ENCODE measurements at places on chromosomes 16 and 17.

DNA sequence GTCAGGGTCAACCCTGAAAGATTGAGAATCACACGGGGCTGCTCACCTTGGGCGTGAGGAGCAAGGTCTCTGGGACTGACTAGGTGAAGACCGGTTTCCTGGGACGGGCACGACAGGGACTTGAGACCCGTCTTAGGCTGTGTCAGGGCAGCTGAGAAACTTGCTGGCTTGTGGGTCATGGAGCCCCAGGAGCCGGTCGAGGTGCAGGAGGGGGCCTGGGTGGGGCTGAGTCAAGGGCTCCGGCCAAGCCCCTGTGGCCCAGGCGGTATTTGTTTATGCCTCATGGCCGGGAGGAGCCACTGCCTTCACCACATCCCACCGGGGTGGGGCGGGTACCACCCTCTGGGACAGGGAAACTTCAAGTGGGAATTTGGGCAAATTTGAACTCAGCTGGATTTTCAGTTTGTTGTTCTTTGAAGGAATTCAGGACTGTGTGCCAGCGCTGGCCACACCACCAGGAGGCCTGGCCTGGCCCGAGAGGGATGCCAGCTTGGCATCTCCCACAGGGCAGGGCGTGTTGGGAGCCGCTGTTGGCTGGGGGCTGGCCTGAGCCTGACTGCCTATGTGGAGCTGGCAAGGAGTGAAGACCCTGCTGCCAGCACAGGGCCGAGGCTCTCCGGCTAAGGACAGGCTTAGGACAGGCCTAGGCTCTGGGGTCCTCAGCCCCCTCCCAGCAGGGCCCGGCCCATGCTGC, 116.1 kb downstream of the METRNL start:
- DNase-seq: peak; percentile 14

DNA sequence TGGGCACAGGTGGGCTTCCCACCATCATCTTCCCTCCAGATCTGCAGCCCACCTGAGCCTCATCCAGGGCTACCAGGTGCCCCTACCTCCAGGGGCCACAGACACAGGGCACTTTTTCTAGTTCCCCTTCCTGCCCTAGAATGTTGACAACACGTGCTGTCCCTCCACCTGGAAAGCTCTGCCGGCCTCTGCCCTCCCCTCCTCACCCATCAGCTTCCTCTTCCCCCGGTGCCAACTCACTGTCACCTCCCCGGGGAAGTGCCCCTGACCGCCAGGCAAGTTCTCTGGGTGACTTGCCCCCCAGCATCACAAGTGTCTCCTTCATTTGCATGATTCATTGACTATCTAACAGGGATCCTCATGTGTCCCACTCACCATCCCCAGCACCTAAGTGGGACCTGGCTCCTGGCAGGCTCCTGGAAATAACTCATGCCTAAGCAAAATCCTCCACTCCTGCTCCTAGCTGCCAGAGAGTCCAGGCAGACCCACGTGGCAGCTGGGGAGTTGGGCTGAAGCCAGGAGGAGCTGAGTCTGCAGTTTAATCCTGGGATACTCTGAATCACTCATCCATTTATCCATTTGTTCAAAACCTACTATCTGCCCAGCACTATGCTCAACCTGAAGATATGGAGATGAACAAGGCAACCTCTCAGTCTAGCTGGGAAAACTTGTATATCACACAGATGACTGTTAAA, 304.4 kb downstream of the FOXL1 start:
- DNase-seq: no peak

DNA sequence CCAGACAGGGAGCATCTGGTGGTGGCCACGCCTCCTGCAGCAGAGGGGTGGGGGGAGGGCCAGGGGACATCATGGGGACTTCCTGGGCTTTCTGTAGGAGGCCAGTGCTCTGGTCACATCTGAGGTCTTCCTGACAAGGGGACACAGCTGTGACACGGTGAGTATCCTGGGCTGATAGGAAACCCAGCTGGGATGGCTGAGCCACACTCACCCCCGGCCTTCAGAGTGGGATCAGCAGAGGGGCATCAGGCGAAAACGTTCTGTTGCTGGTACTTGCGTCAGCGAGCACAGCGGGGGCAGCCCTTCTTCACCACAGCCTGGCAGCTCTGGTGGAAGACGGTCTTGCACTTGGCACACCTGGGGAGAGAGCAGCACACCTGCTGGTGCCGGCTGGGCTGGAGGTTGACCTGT, 122.9 kb upstream of the SMURF2 start:
- no peak for DNase-seq

GRCh38 chr16:15536843-15537242, 102.5 kb downstream of the BMERB1 start:
- DNase-seq: no peak

- no peak for DNase-seq
These were observed 23.4 kb upstream of the JPT2 start for GRCh38 chr16:1654505-1655268.

- DNase-seq: no peak
These were observed 21.4 kb upstream of the SLC46A1 start for GRCh38 chr17:28427371-28427770.

GRCh38 chr16:8486985-8487384, 103.3 kb downstream of the TMEM114 start:
- DNase-seq: no peak

GRCh38 chr16:28511801-28512789, 5.5 kb upstream of the IL27 start:
- DNase-seq: no peak

DNA sequence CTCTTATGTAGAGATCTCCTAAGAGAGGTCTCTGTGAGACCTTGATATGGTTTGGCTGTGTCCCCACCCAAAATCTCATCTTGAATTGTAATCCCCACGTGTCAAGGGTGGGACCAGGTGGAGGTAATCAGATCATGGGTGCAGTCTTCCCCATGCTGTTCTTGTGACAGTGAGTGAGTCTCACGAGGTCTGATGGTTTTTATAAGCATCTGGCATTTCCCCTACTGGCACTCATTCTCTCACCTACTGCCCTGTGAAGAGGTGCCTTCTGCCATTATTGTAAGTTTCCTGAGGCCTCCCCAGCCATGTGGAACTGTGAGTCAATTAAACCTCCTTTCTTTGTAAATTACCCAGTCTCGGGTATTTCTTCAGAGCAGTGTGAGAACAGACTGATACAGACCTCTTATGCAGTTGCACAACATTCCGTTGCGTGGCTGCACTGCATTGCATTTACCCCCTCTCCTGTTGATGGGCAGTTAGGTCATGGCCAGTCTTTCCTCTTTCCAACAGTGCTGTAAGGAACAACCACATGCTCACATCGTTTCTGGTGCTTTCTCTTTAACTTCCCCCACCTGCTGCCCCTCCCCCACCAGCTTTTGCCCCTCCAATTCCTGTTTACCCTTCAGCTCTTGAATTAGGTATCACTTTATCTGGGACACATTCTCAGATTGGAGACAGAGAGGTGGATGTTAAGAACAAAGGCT, 43.6 kb upstream of the MED9 start:
- DNase-seq: peak; percentile 97

DNA sequence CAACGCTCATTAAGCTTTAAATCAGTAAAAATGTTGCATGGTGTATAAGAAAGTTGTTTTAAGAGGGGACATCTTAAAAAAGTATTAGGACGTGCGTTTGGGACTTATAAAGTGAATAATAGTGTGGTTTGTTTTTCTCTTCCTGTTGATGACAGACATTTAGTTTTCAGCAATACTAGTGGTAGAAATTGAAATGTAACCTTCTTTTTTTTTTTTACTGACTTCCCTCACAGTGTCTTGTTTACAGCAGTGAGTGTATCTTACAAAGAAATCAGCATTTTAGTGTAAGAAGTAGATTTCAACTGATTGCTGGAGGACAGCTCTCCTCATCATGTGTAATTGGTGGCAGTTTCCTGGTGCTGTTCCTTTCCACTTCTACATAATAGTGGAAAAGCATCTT, 39.6 kb downstream of the CYLD start:
- DNase-seq: no peak

- DNase-seq: no peak
These were observed 35.0 kb downstream of the BCL7C start for GRCh38 chr16:30858829-30859423.

DNA sequence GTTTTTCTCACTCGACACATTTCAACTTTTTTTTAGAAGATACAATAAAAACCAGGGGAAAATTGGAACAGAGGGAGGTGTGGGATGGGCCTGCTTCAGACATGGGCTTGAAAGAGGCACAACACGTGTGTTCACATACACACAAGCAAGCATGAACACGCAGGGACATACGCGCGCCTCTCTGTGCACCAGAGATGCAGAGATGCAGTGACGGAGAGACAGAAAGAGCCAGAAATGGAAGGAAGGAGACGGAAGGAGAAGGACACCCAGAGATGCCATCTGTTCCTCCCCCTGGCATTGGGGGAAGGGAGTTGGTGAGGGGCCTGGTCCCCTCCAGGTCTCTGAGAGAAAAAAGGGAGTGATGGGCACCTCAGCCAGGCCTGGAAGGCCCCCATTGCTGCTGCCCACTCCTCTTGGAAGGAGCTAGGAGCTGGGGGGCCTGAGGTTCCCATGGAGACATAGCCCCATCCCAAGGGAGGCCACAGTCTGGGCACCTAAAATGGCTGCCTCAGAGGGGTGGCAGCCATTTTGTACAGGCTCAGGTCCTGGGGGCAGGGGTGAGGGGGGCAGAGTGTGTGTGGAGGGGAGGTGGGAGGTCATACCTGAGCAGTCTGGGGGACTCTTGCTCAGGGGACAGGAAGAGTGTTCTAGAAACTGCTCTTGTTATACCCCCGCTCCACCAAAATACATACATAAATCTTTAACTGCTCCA, 3.8 kb upstream of the NEUROD2 start:
- DNase-seq: no peak

DNA sequence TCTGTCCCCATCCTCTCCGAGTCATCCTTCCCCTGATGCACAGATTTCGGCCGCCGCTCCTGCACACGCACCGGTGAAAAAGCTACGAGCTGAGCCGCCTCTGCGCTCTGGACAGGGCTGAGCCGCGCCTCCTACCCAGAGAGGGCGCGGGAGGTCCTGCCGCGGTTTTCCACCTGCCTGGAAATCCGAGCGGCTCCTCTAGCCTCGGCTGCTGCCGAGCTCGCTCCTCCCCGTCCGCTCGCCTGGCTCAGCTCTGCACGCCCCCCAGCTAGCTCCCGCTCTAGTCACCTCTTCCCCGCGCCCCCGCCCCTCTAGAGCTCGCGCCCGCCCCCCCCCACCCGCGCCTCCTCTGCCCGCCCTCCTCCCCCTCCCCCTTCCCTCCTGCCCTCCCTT, 198 bp upstream of the SHISA9 start:
- DNase-seq: no peak

GRCh38 chr17:72363089-72363610, 242.3 kb downstream of the SOX9 start:
- DNase-seq: no peak

DNA sequence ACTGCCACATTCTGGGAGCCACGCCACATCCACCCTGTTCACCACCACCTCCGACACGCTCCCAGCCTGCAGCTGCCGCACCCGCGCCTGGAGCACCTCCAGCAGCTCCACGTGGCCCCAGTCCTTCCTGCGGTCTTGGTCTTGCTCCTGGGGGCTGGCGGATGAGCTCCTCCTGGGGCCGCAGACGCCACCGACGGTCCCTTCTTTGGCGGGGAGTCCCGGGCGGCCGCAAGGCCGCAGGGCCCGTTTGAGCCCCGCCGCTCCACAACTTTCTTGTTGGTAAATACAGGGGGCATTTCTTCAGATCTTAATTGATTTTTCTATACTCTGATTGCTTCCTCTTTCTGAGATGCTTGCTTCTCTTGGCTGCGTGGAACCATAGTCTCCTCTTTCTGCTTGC, 75.3 kb upstream of the MED13 start:
- DNase-seq: no peak

DNA sequence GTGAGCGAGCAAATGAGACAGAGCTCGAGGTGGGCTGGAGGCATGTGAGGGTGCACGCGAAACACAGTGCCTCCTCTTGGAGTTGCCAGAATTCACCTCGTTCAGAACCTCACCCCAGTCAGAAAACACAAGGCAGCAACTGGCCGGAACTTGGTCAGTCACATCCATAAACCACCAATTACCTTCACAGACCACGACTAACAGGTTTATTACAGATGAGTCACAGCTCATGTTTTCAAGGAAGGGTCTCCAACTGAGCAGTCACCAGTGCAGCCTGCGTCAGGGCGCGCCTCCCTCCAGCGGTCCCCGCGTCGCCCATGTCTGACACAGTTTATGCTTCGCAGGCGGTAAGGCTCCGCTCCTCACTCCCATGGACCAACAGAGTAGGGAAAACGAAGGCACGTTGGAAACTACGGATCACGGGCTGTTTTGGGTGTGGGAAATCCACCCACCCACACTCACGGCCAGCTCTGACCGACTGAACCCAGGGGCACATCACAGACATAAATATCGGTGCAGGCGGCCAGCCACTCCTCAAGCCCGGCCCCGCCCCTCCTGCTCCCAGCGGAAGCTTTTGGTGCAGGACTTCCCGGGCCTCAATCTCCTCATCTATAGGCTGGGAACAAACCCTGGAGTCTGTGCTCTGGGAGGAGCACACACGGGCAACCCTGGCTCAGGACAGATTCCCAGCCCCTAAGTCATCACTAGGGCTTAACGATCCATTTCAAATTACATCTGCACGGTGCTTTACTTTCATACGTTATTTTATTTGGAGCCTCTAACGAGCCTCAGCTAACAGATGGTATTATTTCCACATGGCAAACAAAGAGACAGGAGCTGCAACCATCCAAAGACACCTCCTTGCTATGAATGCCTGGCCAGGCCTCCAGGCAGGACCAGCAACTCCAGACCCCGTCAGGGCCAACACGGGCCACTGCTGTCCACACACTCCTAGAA, 126.3 kb downstream of the ZNF778 start:
- DNase-seq: no peak

DNA sequence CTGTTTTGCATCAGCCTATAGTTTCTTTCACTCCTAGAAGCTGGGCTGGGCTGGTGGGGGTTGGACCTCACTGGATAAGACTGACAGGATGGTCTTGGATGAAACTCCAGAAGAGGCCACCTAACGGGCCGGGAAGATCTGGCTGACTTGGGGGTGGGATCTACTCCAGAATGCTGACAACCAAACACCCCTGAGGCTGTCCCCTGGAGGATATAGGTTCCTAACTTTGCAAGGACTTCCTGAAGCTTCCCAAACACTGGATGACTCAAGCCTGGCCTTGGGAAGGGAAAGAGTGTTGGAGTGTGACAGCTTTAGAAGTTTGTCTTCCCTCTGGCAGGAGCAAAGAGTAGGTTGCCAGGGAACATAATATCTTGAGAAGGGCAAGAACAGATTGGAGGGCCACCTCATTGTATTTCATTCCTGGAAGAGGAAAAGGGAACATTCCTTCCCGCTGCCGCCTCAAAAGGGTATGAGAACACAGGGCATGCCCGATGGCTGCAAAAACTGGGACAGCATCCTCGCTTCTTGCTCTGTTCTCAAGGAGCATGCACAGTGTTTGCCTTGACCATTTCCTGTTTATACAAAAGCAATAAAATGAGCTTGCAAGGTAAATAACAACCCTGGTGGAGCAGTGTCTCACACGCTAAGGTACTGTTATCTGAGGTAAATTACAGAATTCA, 6.8 kb upstream of the CYB5B start:
- no peak for DNase-seq
